ENCODE measurements at places on chromosomes 7 and 10. TPM values are rescaled to one million over a fixed set of nuclear protein-coding genes. Genes with fewer than 3 reads are reported as not detected.

Gene SLC26A5
- total RNA-seq: not detected

Gene CTAGE8
- 1.1 TPM for total RNA-seq

Gene PLXNA4
- 1.9 TPM for total RNA-seq

DNA sequence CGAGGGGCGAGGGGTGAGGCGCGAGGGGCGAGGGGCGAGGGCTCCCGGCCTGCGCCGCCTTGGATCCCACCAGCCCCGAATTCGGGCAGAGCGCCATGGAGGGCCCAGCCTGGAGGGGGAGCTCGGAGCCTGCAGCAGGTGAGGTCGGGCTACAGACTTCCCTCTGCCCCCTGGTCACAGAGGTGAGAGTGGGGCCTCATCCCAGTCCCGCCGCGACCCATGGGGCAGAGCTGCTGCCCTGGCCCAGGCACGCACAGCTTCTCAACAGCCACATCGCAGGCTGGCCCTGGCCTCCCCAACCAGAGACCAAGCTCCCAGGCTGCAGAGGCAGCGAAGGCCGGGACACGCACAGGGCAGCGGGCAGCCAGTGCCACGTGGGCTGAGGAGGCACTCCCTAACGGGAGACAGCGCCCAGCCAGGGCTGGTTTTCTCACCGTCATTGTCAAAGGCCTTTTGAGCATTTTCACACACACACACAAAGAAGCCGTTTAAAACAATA lies 191.8 kb downstream of the PTPRN2 start:
- H3K27me3 ChIP-seq: peaks cover 2% of the 10 kb centered on the region
- H3K4me3 ChIP-seq: no peak overlapping the region
- H3K27ac ChIP-seq: no peak overlapping the region
- no peak for DNase-seq

Gene MDFIC
- 44.3 TPM for total RNA-seq

Gene KIAA1217
- total RNA-seq: 18.8 TPM

Gene CPA2
- total RNA-seq: 0.44 TPM

Gene SYT15
- 1.1 TPM for total RNA-seq

- H3K27me3 ChIP-seq: no peaks in the 10 kb centered on the region
- no peak overlapping the region for H3K4me3 ChIP-seq
- DNase-seq: no peak
- H3K4me1 ChIP-seq: peaks cover 35% of the 10 kb centered on the region
Observed at GRCh38 chr10:77516575-77516974, 121.0 kb downstream of the KCNMA1 start.

Gene AHR
- total RNA-seq: 41.4 TPM

Gene CH25H
- total RNA-seq: 0.22 TPM

Gene MICALL2
- total RNA-seq: 6.2 TPM

DNA sequence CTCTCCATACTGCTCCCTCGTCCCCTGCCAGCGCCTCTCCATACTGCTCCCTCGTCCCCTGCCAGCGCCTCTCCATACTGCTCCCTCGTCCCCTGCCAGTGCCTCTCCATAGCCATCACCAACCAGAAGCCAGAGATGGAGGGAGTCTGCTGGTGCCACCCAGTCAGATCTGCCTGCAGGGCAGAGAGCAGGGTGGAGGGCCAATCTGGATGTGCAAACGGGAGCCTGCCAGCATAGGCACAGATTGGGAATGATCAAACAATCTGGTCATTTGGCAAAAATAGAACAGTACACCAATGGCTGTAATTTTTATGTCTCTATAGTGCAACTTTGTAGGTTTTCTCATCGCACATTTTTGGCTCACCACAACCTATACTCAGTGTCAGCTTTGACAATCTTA lies 76.9 kb upstream of the LRRC4 start:
- no peak overlapping the region for H3K4me3 ChIP-seq
- DNase-seq: no peak
- H3K4me1 ChIP-seq: peaks cover 20% of the 10 kb centered on the region
- H3K27ac ChIP-seq: no peak overlapping the region
- H3K36me3 ChIP-seq: no peaks in the 10 kb centered on the region

GRCh38 chr10:45640049-45640448 lies 32.5 kb downstream of the ZFAND4 start:
- no peak overlapping the region for H3K27ac ChIP-seq
- H3K36me3 ChIP-seq: peaks cover 2% of the 10 kb centered on the region
- H3K27me3 ChIP-seq: no peaks in the 10 kb centered on the region
- H3K4me3 ChIP-seq: no peak overlapping the region

DNA sequence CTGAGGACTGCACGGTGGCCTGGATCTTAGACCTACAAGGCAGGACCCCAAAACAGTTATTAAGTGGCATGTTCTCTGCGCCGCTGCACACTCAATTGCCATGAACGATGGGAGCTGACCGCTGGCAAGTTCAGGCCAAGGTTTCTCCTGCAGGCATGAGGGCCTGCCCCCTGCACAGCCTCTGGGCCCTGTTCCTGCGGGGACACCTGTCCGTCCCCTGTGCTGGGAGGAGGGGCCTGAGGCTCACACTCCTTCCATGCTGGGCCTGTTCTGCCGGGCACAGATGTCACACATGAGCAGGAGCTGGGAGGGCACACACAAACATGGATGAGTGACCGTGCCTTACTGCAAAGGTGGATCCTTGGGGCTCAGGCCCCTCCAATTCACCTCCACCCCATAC lies 90.0 kb downstream of the PTPRN2 start:
- H3K27ac ChIP-seq: no peak overlapping the region
- H3K4me1 ChIP-seq: no peaks in the 10 kb centered on the region
- no peak for DNase-seq
- no peaks in the 10 kb centered on the region for H3K36me3 ChIP-seq
- H3K4me3 ChIP-seq: no peak overlapping the region

DNA sequence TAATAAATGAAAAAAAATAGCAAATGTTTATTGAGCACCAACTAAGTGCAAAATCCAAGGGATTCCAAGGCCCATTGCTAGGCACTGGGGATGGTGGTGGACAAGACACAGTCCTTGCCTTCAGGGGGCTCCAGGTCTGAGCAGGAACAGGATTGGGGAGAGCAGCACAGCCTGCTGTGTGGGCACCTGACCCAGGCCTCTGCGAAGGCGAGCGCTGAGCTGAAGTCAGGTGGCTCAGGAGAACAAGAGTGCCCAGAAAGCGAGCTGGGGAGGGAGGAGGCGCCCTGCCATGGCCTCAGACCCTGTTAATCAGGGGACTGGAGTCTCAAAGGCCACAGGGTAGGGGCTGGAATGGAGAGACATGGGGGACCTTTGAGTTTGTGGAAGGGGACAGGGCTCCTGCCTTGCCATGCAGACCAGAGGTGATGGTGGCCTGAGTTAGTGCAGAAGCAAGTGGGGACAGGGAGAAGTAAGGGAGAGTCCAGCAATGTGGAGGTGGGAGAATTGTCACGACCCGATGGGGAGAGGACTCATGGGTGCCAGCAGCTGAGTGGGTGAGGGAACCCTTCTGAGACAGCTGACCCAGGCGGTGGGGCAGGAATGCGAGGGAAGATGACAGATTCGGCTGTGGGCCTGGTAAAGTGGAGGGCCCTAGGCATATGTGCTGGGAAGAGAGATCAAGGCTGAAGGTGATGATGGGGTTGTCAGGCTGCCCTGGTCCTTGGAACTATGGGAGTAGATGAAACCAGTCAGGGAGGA lies 4.1 kb upstream of the ORAI2 start:
- peaks cover 35% of the 10 kb centered on the region for H3K36me3 ChIP-seq
- H3K27me3 ChIP-seq: no peaks in the 10 kb centered on the region
- H3K27ac ChIP-seq: no peak overlapping the region

DNA sequence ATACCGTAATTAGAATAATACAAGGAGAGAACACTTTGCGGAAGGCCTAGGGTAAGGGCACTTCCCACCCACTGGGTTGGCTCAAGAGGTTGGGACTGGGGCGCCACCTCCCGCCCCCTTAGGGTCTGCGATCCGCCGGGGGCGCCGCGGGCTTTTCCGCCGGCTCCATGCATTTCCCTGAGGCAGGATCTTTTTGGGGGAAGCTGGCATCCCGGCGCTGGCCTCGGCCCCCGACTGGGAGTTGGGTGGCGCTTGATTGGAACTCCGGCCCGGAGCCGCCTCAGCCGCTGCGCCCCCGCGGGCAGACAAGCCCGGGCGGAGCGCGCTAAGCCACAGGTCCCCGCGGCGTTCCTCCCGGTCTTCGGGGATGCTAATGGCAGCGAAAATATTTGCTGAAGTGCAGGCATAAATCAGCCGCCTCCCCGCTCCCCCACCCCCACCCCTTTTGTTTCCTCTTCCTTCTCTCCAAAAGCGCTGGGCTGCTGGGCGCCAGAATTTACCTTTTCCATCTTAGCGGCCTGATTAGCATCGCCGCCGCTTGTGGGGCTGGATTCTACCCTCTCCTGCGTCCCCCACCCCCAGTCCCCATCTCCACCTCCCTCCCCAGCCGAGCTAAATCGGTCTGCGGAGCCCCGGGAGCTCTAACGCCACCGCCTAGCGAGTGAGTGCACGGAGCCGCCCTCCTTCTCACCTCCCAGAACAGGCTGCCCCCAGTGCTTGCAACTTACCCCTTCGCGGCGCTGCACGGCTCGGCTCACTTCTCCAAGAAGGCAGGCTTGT lies 5.1 kb downstream of the UNC5B start:
- DNase-seq: peak; percentile 25
- peaks cover 36% of the 10 kb centered on the region for H3K4me1 ChIP-seq
- H3K27me3 ChIP-seq: peaks cover 65% of the 10 kb centered on the region
- no peak overlapping the region for H3K27ac ChIP-seq
- no peaks in the 10 kb centered on the region for H3K36me3 ChIP-seq

Gene TNRC18
- total RNA-seq: 18.3 TPM

GRCh38 chr10:129098517-129098916 lies 368.5 kb upstream of the MGMT start:
- H3K4me3 ChIP-seq: no peak overlapping the region
- no peak overlapping the region for H3K27ac ChIP-seq
- no peak for DNase-seq

Gene KLF14
- 0.98 TPM for total RNA-seq

DNA sequence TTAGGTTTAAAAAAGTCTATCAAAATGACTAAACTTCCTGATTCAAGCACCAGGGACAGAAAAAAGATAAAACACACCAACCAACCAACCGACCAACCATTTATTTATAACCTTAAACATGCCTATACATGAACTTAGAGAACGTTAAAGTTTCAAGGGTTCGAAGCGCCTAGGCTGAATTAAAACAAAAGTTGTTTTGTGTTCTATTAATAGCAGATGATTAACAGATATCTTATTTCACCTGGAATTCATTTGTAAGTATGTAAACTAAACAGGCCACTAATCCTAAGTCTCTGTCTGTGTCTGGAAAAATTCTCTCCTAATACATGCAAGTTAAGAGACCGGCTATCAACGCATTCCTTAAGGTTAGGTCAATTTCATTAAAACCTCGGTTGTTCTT lies 1.4 kb downstream of the BAIAP2L1 start:
- DNase-seq: no peak
- peak overlapping the region; percentile 6 for H3K4me3 ChIP-seq
- peak overlapping the region; percentile 62 for H3K27ac ChIP-seq
- no peaks in the 10 kb centered on the region for H3K36me3 ChIP-seq

DNA sequence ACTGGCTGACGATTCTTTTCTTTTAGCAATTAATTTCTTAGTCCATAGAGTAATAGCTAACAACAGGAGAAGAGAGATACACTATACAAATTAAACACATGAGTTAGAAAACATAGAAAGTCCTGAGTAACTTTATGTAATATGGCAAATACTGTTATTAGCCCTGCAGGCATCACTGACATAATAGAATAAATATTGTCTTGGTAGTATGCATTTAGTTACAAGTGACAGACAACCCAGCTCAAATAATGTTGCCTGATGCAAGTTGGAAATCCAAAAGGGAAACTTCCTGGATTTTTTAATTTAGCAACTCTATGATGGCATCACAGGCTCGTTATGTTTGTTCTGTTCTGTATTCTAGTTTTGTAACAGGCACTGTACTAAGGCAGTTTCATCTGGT lies 95.1 kb downstream of the DKK1 start:
- H3K27me3 ChIP-seq: no peaks in the 10 kb centered on the region
- H3K27ac ChIP-seq: no peak overlapping the region
- H3K36me3 ChIP-seq: no peaks in the 10 kb centered on the region
- H3K4me3 ChIP-seq: no peak overlapping the region

- no peak for DNase-seq
- no peak overlapping the region for H3K27ac ChIP-seq
- H3K36me3 ChIP-seq: no peaks in the 10 kb centered on the region
- H3K4me3 ChIP-seq: no peak overlapping the region
- no peaks in the 10 kb centered on the region for H3K27me3 ChIP-seq
Observed at GRCh38 chr7:32140210-32140939, 70.2 kb upstream of the PDE1C start.

Gene MRPL32
- 48.8 TPM for total RNA-seq

Gene GPRIN2
- 0.13 TPM for total RNA-seq

Measured in muscle of leg (tissue), 16 donors.